ENCODE measurements at places on chromosomes 12 and 14. TPM values are rescaled to one million over a fixed set of nuclear protein-coding genes. Genes with fewer than 3 reads are reported as not detected.
A peak's percentile ranks its signal among the peaks of the same experiment; 100 is the strongest.

The UBE2N gene
- 64.5 TPM for polyA plus RNA-seq

GRCh38 chr12:3216726-3217682 is 139.8 kb downstream of the TSPAN9 start:
- no peak for DNase-seq

DNA sequence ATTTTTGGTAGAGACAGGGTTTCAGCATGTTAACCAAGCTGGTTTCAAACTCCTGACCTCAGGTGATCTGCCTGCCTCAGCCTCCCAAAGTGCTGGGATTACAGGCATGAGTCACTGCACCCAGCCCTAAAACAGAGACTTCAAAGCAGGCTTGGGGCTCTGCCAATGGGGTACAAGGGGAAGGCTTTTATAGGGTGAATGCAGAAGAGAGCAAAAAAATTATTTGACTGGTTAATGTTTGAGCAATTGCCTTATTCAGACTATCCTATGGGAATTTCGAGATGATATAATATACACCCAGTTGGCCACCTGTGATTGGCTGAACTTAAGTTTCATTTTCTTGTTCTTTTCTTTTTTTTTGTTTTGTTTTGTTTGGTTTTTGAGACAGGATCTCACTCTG is 31.5 kb upstream of the ACTN1 start:
- DNase-seq: no peak

The OTOGL gene
- polyA plus RNA-seq: 0.66 TPM

GRCh38 chr14:85856430-85856829 is 326.5 kb downstream of the FLRT2 start:
- no peak for DNase-seq

The CDK4 gene
- polyA plus RNA-seq: 89.9 TPM

- peak; percentile 86 for DNase-seq
Observed at GRCh38 chr14:105489542-105490266, 1.3 kb upstream of the TEDC1 start.

The NFE2 gene
- polyA plus RNA-seq: 0.34 TPM

DNA sequence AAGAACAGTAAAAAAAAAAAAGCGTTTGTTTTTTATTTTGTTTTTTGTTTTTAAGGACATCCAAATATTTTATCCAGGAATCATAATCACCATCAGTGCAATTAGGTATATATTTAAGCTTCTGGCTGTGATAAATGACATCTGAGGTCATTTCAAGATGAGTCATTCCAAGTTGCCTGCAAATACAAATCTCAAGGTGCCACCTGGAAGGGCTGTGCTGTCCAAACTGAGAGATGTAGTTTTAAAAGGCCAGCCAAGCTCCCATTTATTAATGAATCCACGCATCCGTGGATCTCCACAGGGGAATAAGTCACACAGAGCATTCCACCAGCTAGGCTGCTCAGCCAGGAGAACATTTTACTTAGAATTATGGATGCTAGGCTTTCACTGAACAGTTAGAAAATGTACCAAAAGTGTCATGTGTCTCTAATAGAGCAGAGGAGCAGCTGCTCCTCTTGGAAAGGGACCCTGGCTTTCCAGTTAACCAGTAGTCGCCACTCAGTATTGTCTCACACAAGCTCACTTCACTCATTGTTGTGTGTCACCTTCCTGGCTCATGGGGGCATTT is 1151.4 kb upstream of the TMEM132C start:
- DNase-seq: no peak

DNA sequence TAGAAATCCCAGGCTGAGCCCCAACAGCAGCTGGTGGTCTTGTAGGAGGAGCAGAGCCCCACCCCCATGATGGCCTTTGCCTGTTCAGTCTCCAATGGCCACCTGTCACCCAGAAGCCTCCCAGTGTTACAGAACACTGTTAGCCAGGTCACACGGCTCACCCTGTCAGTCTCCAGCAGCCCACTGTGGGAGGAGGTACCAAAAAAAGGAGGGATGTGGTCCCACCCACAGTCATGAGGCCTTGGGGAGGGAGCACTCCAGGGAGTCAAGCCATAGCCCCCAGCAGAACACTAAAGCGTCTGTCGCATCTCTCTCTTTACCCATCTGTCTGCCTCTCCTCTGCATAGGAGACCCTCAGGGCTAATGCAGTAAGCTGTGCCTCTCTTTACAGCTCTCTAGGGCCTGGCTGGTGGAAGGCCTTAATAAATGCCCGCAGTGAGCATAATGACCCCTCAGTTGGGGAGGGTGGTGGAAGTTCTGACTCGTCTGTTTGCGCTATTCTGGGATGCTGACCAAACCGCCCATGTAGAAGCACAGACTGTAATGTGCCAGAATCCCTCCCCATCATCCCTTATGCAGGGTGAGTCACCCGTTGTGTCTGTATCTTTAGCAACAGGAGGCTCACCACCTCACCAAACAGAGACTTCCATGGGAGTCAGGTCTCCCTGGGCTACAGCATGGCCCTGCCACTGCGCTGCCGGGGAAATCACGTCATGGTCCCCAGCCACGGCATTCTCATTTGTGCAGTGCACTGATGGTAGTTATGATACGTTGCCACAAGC is 14.6 kb downstream of the C14orf132 start:
- no peak for DNase-seq

DNA sequence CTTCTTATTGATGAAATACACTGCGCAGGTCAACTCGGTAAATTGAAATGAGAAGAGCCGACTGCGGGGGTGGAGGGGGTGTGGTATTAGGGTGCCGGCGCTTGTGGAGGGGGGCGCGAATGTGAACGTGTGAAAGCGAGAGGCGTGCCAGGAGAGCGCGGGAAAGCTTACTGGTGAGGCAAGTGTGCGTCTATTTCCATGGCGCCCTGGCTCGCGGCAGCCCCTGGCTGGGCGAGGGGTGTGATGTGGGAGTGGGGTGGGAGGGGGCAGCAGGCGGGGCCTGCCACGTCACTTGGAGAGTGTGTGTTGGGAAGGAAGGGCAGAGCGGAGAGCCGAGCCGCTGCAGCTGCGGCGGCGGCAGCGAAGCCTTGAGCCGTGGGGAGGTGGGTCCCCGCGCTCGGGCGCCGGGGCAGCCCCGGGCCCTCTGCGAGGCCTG is 88.8 kb downstream of the GALNT8 start:
- no peak for DNase-seq

DNA sequence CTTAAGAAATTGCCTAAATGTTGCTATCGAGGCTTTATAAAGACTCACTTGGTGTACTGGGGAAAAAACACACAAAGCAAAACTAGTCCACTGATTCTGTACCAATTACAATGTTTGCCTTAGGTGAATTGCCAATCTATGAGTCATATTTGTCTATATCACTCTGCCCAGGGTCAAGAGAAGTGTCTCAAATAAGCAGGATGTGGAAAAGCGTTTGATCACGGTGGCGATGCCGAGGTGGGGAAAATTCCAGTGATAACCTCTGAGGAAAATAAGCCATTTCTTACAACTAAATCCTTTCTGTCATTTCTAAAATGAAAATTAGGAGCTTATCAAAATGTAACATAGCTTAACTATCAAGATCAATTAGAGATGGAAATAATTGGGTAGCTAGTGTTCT is 148.6 kb upstream of the DIO3 start:
- DNase-seq: no peak

The FAM161B gene
- polyA plus RNA-seq: 7.4 TPM

- DNase-seq: no peak
Observed at GRCh38 chr12:57072661-57073060, 5.9 kb downstream of the NEMP1 start.

GRCh38 chr12:48811437-48812090 is 6.7 kb upstream of the CACNB3 start:
- DNase-seq: no peak

DNA sequence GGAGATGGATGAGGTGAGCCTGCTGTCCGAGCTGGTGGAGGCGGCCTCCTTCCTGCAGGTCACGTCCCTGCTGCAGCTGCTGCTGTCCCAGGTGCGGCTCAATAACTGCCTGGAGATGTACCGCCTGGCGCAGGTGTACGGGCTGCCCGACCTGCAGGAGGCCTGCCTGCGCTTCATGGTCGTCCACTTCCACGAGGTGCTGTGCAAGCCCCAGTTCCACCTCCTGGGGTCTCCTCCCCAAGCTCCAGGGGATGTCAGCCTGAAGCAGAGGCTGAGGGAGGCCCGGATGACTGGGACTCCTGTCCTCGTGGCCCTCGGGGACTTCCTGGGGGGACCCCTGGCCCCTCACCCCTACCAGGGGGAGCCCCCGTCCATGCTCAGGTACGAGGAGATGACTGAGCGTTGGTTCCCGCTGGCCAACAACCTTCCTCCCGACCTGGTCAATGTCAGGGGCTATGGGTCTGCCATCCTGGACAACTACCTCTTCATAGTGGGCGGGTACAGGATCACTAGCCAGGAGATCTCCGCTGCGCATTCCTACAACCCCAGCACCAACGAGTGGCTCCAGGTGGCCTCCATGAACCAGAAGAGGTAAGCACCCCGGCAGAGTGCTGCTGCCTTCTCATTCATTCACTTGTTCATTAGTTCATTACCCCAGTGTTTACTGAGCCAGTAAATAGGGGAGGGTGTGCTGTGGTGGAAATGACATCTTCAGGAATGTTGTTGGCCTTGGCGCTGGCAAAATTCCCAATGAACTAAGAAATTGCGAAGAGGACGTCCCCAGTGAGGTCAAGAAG is 774 bp upstream of the MANSC4 start:
- DNase-seq: no peak

- no peak for DNase-seq
Observed at GRCh38 chr14:47442211-47442610, 233.2 kb downstream of the MDGA2 start.

DNA sequence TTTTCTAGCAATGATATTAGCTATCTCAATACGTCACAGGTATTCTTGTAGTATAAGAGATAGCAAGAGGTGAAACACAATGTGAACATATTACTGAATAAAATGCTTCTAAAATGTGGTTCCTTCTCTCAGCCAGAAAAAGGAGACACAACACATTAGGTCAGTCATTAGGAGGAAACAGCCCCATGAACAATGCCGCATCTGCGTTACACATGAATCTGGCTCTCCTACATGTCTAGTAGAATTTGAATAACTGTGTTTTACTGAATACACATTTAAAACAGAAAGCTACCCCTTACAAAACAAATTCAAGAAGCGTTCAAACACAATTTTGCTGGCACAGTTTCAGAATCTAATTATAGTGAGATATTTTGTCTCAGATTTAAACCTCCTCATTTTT is 51.6 kb downstream of the EFCAB11 start:
- DNase-seq: no peak

- DNase-seq: no peak
Observed at GRCh38 chr12:38921025-38921677, 15.8 kb upstream of the CPNE8 start.

The SMIM41 gene
- 5.5 TPM for polyA plus RNA-seq

The PRKD1 gene
- 17.7 TPM for polyA plus RNA-seq

DNA sequence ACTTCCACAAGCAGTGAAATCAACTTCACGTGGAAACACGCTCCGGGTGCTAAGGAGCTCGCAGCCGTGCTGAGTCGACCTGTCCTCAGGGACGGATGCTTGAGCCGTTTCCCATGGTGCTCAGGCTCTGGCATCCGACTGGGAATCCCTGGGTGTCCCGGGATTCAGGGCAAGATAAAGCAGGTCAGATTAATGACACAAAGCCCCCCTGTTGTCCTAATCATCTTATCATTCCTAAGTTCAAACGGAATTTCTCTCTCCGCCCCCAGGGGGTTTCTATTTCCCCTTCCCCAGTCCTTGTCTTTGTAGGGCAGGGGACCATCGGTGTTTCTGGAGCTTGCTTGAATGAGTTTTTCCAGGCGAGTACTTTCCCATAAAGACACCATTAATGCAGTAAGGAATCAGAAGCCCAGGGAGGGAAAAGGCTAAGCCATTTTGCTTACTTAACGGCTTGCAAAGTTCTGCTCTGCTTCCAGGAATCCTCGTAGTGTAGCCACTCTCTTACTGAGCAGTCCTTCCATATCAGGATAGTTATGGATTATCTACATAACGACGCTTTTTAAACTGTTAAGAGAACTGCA is 116.5 kb downstream of the TMEM132C start:
- no peak for DNase-seq

The GLIPR1L2 gene
- 3.2 TPM for polyA plus RNA-seq

GRCh38 chr14:101480747-101481530 is 80.4 kb upstream of the DIO3 start:
- no peak for DNase-seq

- DNase-seq: no peak
Observed at GRCh38 chr12:52808573-52809160, 5.2 kb downstream of the KRT4 start.

The GPR137C gene
- 0.52 TPM for polyA plus RNA-seq

DNA sequence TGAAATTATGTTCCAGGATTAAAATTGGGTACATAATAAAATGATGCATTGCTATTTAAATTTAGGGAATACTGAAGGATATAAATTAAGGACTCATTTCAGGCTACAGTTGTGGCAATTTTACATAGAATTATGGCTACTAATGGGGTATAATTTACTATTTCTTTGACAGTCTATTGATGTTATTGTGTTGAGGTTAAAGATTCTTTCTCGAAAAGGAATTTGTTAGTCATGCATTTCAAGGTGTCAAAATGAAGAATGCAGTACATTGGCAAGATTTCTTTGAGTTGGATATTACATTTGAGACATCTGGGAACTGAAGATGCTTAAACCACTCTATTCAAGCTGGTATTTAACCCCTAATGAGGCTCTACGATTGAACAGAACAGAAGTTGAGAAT is 28.3 kb downstream of the SLC5A8 start:
- no peak for DNase-seq

The LRP1 gene
- polyA plus RNA-seq: 141 TPM

The P3H3 gene
- 46.3 TPM for polyA plus RNA-seq

GRCh38 chr12:52528641-52529143 is 8.5 kb upstream of the KRT5 start:
- DNase-seq: no peak

The ATG2B gene
- 8.0 TPM for polyA plus RNA-seq

The MANSC4 gene
- polyA plus RNA-seq: not detected
